ENCODE measurements at places on chromosomes 3 and 15.

DNA sequence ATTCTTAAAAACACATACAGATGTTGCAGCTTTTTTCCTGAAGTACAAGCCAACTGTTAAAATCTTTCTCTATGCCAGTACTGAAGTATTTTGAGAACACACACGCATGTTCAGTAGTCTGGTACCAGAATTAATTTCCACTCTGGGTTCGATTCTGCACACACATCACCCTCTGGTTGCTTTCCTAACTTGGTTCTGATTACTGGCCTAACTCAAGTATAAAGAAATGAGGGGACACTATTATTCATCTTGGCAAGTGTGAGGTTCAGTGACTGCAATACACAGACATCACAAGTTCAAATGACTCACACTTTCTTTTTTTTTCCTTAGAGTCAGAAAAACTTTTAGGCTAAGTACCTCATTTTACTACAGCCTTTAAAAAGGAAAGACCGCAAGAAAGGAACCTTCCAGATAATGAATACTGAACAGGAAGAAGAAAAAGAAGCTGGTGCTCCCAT lies 37.4 kb upstream of the LDHAL6B start:
- no peak for DNase-seq

GRCh38 chr15:67189326-67190051 lies 65.0 kb downstream of the AAGAB start:
- no peak for DNase-seq

GRCh38 chr15:71447328-71448250 lies 332.3 kb downstream of the THSD4 start:
- no peak for DNase-seq

DNA sequence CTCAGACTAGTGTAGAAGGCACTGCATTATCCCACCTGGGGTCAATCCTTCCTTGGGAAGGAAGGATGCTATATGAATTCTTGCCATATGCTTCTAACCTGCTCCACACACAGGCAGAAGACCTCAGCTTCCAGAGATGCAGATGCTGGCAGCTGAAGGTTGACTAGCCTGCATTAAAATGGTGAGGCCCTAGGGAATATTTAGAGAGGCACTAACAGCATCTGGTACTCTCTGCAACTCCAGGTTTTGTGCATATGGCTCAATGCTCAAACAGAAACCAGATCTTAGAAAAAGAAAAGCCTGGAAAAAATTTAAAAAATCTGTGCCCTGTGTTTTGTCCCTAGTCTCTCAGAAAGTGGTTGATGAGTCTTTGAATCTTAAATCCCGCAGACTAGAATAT lies 56.0 kb upstream of the MYRIP start:
- DNase-seq, result no peak

GRCh38 chr3:146593776-146594175 lies 11.4 kb downstream of the PLSCR5 start:
- no peak for DNase-seq

DNA sequence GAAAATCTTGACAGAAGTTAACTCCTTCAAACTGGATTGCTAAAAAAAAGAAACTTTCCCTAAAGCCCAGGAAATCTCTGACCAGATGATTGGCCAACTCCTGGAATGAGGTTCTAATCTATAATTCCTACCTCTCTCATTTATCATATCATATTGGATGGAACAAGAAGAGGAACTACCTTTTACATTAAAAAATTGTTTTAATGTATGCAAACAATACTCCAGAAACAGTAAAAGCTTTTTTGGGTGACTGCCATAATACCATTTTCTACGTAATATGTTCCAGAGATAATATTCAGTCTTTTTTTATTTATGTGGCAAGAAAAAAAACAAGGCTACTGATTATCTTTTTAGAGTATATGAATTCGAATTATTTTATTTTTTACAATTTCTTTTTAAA lies 204.4 kb downstream of the TUSC7 start:
- no peak for DNase-seq

GRCh38 chr15:83475551-83475950 lies 28.4 kb downstream of the SH3GL3 start:
- no peak for DNase-seq

DNA sequence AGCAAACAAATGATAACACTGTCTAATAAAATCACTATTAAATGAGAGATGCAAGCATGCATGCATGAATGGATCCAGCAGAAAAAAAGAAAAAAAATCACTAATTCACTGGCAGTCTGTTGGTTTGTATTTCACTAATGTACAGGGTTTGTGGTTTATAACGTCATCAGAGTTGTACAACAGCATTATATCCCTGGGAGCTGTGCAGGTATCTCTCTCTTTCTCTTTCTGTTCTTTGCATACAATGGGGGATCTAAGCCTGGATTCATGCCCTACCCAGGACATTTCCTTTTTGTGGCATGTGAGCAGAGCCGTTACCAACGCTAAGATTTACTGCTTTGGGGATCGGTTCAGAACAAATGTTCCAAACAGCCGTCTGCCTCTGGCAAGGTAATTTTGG lies 229.5 kb downstream of the SOX2 start:
- no peak for DNase-seq

- DNase-seq, result no peak
These were observed 6.6 kb upstream of the CPN2 start for GRCh38 chr3:194357681-194358080.

- no peak for DNase-seq
These were observed 75.4 kb downstream of the CDC25A start for GRCh38 chr3:48112813-48113212.

- no peak for DNase-seq
These were observed 548.1 kb upstream of the LMCD1 start for GRCh38 chr3:7953449-7954014.

DNA sequence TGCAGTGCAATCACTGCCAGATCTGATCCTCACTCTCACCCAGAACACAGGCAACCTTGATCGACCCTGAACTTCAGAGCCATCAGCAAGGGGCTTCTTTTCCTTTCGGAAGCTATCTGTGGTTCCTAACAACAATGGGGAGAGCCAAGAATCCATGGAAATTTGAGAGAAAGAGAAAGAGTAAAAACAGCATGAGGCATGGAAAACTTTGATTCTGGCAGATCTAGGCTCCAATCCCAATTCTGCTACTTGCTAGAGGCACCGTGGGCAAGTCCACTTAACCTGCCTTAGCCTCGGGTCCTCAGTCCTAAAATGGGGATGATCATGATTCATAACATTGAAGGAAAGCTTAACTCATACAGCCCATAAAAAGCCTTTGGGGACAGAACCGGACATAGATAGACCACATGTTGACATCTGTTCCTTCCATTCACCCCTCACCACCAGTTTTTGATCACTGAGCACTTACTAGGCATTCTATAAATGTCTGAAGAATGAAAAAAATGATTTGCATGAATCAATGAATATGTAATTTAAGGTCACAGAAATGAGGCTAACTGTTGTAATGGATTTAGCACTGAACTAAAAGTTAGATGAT lies 605.7 kb upstream of the CFAP20DC start:
- DNase-seq, result no peak

- DNase-seq, result no peak
These were observed 46.1 kb downstream of the ZFAND6 start for GRCh38 chr15:80105595-80105994.

DNA sequence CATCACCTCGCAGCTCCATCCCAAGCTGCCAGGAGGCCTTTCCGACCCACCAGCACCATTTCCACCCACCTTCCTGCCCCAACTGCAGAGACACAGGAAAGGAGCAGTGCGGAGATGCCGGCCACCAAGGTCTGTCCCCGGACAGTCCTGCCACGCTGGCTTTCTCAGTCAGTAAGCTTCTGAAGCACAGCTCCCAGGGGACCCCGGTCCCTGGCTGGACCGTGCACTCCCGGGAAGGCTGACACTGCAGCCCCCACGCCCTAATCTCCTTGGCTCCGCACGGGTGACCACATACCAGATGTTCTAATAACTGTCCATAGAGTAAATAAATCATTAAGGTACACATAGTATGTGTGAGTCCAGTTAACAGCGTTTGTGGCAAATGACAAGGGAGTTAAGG lies 73.5 kb downstream of the VGLL4 start:
- DNase-seq, result no peak
